ENCODE measurements at places on chromosomes 2 and 18.

DNA sequence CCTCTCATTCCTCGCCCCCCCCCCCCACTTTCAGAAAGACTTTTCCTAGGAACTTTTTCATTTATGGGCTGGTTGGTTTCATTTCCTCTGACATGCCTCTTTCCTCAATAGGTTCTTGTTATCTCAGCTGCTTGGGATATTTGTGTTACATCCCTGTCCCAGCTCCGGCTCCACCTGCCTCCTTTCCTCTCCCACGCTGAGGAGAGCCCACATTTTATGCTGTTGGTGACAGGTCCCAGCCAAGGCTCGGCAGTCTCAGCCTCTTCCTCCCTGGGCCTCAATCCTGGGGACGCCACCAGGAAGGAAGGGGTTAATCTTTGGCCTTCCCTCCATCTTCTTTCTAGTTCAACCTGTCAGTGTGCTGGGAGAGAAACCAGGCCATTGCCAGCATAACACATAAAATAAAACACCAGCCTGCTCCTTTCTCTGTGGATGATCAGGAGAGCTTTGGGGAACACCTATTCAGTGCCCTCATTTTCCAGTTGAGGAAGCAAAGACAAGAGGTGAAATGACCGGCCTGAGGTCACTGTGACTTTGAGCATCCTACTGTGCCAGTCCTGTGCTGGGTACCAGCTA, 216.9 kb upstream of the TNP1 start:
- DNase-seq: no peak

DNA sequence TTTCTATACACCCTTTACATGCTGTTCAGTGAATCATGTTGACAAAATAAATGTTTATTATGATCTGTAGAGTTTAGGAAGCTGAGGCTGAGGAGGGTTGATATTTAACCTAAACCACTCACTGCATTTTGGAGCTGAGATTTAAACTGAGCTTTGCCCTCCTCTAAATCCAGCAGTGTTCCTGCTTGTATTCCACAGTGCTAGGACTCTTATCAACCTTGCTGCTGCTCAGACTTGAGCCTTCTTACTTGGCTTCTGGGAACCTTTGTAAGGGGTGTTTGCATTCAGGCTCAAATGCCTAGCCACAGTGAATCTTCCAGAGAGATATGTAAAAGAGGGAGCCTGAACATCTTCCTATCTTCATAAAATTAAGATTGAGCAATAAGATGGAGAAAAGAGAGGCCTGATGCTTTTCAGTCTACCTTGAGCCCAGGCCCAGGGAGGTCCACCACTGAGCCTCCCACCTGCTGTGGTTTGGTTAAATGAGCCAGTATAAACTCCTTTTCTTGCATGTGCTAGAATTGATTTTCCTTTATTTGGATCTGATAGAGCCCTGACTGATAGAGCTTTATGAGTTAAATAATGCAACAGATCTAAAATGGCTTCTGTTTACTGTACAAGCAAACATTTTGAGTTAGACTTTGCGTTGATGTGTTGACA, 149.7 kb downstream of the GULP1 start:
- no peak for DNase-seq

- no peak for DNase-seq
These were observed 77.2 kb upstream of the PXDN start for GRCh38 chr2:1821530-1821929.

DNA sequence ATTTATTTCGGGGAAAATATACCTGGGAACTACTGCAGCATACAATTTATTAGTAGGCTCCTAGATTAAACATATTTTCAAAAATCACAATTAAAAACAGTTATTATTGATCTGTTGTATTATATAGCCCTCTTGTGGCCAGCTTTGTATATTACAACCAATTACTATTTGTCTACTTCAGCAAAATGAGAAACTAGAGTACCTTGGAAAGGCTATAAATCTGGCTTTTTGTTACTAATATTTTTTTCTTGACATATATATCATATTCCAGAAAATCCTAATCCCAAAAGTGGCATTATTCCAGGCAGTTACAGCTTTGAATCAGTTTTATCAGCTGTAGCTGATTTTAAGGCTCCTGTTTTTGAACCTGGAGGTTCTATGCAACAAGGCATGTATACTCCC, 101.2 kb downstream of the UBR3 start:
- peak; percentile 67 for DNase-seq

- peak; percentile 78 for DNase-seq
These were observed 33.1 kb upstream of the HDAC4 start for GRCh38 chr2:239433777-239434403.

- DNase-seq: no peak
These were observed 112.0 kb upstream of the THOC1 start for GRCh38 chr18:379681-380330.

- DNase-seq: no peak
These were observed 142.6 kb upstream of the GPC1 start for GRCh38 chr2:240292619-240293525.

- DNase-seq: no peak
These were observed 3.2 kb upstream of the ANKRD53 start for GRCh38 chr2:70975237-70975636.

- no peak for DNase-seq
These were observed 920.2 kb upstream of the VRK2 start for GRCh38 chr2:57126410-57126809.

DNA sequence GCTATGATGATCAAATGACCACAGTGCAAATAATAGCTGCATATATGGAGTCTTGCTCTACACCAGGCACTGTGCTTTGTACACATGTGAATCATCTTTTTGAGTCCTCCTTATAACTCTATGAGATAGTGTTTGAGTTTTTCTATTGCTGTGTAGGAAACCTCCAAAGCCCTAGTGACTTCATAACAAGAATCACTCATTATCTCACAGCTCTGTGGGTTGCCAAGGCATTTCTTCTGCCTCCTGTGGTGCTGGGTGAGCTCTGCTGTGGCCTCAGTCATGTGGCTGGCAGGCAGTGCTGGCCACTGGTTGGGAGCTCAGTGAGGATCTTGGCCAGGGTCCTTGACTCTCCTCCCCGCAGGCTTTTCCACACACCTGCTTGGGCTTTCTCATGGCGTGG, 153.4 kb downstream of the CAPN13 start:
- DNase-seq: no peak

DNA sequence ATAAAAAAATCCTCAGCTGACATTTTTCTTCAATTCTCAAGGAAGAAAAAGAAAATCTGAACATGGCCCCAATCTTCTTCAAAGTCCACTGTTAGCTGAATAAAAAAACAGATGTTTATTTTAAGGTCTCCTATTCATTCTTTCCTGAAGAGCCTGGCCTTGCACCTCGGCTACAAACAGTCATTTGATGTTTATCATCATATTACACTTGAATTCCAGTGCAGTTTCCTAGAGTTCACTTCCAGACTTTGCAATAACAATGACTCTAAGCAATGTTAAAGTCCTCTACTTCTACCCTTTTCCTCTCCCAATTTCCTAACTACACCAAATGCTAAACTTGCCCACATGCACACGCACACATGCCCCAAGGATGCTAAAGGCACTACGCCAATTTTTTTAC, 70.1 kb downstream of the NOL10 start:
- no peak for DNase-seq

- DNase-seq: no peak
These were observed 487.4 kb upstream of the CELF4 start for GRCh38 chr18:38052879-38053590.

GRCh38 chr2:3959372-3959771, 256.0 kb downstream of the DCDC2C start:
- DNase-seq: peak; percentile 31

- DNase-seq: no peak
These were observed 214.9 kb upstream of the SPRED2 start for GRCh38 chr2:65647249-65647842.

- no peak for DNase-seq
These were observed 130.6 kb upstream of the MC4R start for GRCh38 chr18:60503199-60503598.

GRCh38 chr18:1012775-1013174, 108.1 kb downstream of the ADCYAP1 start:
- DNase-seq: no peak

DNA sequence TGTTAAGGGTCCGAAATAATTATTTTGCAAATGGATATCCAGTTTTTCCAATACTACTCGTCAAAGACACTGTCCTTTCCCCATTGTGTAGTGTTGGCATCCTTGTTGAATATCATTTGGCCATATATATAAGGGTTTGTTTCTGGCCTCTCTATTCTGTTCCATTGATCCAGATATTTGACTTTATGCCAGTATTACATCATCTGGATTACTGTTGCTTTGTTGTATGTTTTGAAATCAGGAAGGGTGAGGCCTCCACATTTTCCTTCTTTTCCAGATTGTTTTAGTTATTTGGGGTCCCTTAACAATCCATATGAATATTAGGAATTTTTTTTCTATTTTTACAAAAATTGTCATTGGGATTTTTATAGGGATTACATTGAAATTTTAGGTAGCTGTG, 244.1 kb downstream of the GPD2 start:
- DNase-seq: no peak

DNA sequence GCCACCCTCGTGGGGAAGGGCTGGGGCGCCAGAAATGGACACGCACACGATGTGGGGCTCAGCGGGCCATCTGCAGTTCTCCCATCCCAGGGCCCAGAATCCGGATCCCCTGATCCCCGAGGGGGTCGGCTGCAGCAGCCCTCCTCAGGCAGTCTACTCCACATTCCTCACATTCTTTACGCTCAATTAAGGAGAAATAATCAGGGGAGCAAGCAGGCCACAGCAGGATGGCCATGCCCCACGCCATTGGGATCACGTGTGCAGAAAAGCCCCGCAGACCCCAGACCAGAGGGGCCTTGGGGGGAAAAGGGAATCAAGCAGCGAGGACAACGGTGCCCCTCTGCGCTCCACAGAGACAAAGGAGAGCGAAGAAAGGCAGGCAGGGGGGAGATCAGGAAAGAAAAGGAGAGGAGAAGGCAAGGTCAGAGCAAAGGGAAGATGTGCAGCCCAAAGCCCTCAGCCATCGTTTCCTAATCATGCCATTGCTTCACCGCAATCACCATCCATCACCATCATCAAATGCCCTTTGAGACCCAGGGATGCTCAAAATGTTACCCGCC, 17.5 kb upstream of the PKDCC start:
- DNase-seq: no peak

DNA sequence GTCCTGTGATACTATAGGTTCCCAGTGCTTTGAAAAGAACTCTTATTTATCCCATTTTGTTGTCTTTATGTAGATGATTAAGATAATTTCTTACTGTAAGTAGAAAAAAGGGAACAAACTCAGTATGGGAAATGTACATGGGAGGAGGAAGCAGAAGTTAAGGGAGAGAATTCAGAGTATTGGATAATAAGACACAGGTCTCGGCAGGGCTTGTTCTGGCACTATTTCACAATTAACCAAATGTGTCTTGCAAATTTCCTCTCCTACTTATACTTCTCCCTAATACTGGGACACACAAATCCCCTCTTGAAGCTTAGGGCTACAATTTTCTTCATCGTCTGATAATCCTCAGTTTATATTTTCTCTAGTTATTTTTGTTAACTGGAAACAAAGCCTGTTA, 744.0 kb downstream of the ADCYAP1 start:
- no peak for DNase-seq
